ENCODE measurements at places on chromosomes 12 and 14.

- DNase-seq = no peak
Measured at GRCh38 chr12:123945287-123946151, 27.1 kb downstream of the CCDC92 start.

- no peak for DNase-seq
Measured at GRCh38 chr12:25896981-25897380, 61.5 kb upstream of the RASSF8 start.

- no peak for DNase-seq
Measured at GRCh38 chr12:15987696-15988095, 76.6 kb downstream of the DERA start.

DNA sequence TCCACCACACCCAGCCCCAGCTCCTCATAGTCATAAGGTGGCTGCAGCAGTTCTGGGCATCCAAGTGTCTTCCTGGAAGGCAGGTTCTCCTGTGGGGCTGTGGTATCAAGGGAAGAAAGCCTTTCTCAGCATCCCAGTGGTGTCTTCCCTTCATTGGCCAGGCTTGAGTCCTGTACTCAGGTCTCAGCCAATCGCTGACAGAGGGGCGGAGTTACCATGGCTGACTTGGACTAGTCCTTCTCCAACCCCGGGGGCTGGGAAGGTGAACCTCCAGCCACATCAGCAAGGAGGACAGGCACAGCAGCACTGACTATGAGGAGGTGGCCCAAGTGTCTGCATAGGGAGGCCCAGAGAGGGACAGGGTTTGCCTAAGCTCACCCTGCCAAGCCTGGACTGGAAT, 64.0 kb upstream of the SLC24A4 start:
- no peak for DNase-seq

DNA sequence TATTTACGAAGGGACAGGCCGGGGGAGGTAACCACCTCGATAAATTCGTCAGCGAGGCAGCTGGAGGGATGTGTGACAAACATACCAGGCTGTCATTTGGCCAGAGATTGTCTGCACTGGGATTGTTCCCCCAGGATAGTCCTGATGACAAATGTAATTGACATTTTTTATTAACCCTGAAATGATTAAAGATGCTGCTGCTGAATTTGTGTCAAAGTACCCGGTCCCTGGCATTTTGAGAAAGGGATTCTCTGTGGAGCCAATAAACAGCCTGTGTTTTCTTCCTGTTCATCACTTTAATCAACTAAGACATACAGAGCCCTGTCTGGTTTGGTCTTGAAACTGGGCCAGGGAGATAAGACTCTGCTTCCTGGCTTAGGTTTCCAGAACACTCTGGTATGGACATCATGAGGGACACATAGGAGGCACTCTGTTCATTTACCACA, 117.6 kb downstream of the SLC25A47 start:
- no peak for DNase-seq

- no peak for DNase-seq
Measured at GRCh38 chr14:60565211-60565610, 56.3 kb downstream of the SIX6 start.
